HCT116 (cell line): ENCODE measurements at places on chromosomes 7 and 10. TPM values are rescaled to one million over a fixed set of nuclear protein-coding genes. Genes with fewer than 3 reads are reported as not detected.

GRCh38 chr7:92517631-92518030 lies 10.7 kb downstream of the PEX1 start:
- DNase-seq, result no peak

DNA sequence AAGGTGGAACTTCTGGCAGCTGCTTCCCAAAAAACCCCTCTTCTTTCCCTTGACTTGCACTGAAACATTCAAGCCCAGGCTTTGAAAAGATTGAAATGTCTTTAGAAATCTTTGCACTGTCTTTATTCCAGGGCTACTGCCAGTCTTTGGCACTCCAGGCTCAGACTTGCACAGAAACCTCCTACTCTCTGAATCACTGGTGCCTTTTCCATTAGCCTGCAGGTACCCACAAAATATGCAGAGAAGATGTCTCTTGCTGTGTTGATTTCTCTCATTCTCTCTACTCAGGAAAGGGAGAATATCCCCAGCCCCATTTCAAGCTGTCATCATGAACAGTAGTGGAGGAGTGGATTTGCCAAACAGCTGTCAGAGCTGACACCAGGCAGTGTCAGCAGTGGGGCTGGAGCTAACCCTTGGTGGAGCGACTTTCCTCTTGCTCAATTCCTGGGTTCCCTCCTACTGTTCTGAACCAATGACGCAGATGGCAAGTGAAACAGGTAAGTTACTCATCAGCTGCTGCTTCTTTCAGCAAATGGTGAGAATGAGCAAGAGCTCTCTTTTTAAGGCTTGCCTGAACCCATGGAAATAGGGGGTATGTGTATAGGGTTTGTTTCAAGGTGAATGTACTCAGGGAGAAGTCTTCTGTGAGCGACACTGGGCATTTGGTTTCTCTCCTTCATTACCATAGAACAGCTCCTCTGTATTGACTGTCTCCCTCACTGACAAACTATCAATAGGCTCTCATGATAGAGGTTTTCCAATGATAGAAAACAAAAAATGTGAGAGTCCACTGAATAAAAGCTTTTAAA lies 362.4 kb downstream of the ADRA2A start:
- no peak for DNase-seq

GRCh38 chr7:37208528-37208927 lies 240.1 kb downstream of the ELMO1 start:
- DNase-seq, result peak; percentile 43

GRCh38 chr10:5976512-5977470 lies 552 bp downstream of the IL15RA start:
- peak; percentile 18 for DNase-seq

- DNase-seq, result no peak
These were observed 441.3 kb downstream of the PLXNA4 start for GRCh38 chr7:132134814-132135445.

DNA sequence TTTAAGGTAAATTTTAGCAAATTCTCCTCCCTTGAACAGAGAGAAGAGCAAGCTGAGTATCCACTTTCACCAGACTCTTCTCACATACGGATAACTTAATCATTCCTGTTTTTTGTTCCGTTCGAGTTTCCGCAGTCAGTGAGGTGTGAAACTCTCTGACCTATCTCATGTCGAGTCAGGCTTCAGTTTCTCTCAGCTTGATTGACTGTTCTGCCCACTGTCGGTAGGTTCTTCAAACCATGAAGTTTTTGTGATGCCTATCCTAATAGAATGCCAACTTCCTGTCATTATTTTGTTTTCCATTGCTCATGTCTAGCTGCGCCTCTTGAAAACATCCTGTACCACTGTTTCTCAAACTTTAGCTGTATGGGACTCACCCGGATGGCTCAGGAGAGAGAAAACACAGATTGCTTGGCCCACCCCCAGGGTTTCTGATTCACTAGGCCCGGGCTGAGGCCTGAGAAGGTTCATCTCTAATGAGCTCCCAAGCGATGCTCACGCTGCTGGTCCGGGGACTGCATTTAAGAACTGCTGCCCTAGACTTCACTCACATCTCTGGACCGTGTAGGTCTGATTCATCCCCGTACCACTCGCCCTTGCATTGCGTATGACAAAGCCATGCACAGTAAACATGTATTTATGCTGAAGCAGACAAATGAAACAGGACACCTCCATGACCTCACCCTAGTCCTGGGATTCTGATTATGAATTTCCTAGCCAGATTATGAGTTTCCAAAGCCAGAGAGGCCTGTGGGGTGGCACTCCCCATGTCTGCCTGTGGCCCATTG lies 208.4 kb upstream of the AGK start:
- DNase-seq, result no peak

DNA sequence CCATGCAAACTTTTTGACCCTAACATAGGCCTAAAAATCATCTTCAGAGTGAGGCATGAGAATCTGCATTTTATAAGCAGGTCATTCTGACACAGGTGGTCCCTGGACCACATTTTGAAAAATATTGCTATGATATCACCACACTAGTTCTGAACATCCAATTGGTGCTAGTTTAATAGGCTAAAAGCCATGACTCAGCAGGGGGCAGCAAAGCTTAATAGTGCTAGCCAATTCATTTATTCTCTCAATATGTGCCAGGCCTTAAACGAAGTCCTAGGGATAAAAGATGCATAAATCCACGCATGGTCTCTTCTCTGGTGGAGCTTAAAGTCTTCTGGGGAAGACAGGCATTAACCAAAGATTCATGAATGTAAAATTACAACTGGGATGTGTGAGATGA lies 10.2 kb upstream of the SLC25A28 start:
- peak; percentile 26 for DNase-seq

- no peak for DNase-seq
These were observed 8.0 kb downstream of the CCDC71L start for GRCh38 chr7:106652909-106653308.

DNA sequence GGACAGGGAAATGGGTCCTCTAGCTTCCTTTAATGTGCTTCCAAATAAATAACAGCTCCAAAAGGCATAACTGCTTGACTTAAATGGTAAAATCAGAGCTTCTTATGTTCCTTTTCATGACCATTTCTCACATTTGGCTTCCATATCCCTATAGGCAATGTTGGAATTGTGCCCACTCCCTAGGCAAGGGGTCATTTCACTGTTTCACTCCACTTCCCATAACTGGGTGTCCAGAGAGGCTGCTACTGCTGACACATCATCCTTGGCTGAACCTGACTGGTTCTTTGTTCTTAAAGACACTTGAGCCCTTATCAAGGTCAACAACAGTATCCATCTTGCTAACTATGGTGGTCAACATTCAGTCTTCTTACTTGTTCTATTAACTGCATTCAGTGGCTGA lies 37.1 kb downstream of the PRTFDC1 start:
- DNase-seq, result no peak

Gene HOXA1
- total RNA-seq, result 2.8 TPM

Gene INTS15
- total RNA-seq, result 24.3 TPM

Gene ABHD11
- total RNA-seq, result 69.8 TPM

Gene PLEKHS1
- not detected for total RNA-seq

Gene GALNT17
- not detected for total RNA-seq

Gene GPR85
- total RNA-seq, result not detected

Gene SLC35G1
- total RNA-seq, result 9.4 TPM

Gene GRID2IP
- total RNA-seq, result 3.2 TPM

Gene CLDN4
- total RNA-seq, result 234 TPM

Gene TMEM139
- 9.9 TPM for total RNA-seq

Gene ACTR3C
- total RNA-seq, result 2.0 TPM
